Globus pallidus (tissue), 1 donor: ENCODE measurements at places on chromosomes 1 and 21.

DNA sequence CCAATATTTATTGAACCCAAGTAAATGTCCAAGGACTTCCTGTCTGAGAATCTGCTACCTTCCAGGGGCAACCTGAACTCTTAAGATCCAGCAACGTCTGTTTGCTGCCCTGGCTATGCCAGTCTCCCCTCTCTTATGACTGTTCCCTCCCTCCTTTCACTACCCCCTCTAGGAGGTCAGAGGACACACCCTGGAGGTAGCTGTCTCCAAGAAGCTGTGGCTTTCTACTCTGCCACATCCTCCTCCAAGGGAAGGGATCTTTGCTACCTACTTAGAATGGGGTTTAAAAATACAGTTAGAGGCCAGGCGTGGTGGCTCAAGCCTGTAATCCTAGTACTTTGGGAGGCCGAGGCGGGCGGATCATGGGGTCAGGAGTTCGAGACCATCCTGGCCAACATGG is 3.6 kb upstream of the SMPDL3B start:
- DNase-seq = no peak

DNA sequence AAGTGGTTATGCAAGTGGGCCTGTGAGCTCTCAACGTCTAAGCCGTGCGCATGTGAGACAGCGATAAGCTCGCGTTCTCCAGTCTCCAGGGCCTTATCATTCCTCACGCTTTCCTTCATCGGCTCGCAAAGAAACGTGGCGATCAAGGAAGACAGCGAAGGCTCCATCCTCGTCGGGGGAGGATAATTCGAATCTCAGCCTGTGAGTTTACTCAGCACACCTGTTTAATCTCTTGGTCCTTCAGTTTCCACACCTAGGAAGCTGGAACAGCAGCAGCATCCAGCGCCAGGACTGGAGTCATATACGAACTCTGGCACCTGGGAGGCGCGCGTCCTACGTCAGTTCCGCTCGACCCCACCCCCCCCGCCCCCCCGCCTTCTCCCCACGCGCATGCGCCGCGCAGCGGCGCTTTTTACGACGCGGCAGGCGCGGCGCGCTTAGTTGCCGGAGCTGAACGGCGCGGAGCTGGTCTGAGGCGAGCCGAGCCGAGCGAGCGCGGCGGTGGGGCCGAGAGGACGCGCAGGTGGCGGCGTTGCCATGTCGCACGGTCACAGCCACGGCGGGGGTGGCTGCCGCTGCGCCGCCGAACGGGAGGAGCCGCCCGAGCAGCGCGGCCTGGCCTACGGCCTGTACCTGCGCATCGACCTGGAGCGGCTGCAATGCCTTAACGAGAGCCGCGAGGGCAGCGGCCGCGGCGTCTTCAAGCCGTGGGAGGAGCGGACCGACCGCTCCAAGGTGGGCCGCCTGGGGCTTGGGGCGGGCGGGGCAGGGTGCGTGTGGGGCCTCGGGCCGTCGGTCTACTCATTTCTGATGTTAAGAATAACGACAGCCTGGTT is at the start of gene PITHD1:
PITHD1 (plus strand) TSS at position 440 of the 836 bp plus-strand sequence; CDS start at position 538, 98 bp downstream.
- peak; percentile 78 for DNase-seq

DNA sequence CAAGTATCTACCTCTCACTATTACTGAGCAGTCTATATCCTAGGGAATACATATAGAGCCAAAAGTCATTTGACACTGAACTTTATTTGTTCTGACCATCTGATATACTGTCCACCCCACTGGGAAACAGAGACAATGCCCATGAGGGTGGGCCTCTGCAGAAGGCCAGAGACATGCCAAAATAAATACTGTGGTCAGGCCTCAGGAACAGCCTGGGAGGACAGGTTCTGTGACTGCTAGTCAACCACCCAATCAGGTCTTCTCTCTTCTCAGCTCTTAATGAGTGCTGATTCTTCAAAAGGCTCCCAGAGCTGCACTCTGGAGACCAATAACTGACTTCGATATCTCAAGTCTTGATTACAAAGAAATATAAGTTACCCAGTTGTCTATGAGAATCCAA is 5.5 kb upstream of the ANKRD35 start:
- DNase-seq = no peak

DNA sequence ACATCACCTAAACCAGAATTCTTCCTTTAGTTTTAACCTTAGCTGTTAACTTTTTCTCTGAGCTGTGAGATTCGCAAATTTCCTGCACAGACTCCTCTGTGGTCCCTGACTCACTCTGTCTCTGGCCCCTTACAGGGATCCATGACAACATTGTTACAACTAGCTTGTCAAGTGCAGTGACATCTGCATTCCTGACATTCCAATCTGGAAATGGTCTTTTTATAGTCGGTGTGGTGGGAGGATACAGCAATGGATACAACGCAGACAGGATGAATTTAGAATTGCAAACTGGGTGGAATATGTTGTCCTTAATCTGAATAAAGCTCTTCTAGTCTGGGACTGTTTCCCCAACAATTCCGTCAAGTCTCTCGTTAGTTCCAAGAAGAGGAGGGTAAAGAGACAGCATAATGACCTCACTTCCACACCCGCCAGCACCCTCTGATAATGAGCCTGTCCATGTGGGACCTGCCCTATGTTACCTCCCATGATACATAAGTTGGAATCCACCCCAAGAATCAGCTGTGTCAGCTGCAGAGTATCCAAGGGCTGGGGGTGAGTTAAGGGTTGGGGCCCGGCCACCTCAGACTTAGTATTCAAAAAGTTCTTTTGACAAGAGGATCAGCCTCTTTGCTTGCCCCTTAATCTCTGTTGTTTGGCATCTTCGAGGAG is 49.4 kb downstream of the ILDR2 start:
- no peak for DNase-seq

- DNase-seq = no peak
Observed at GRCh38 chr1:193614817-193615216, 428.4 kb upstream of the B3GALT2 start.

- DNase-seq = peak; percentile 61
Observed at GRCh38 chr21:39073717-39074116, 109.5 kb downstream of the PSMG1 start.

DNA sequence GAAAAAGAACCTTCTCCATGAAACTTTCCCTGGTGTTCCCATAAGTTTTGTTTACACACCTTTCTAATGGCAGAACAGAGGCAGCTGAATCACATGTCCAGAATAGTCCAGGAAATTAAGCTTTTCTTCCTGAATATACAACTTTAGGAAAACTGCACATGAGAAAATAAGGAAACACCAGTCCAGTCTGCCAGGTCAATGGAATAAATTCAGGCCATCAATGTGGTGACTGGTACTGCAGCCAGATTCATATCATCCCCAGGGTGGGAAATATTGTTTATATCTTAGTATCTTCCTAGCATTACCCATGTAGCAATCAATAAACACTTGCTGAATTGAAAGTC is 6.7 kb upstream of the FBXO28 start:
- no peak for DNase-seq

DNA sequence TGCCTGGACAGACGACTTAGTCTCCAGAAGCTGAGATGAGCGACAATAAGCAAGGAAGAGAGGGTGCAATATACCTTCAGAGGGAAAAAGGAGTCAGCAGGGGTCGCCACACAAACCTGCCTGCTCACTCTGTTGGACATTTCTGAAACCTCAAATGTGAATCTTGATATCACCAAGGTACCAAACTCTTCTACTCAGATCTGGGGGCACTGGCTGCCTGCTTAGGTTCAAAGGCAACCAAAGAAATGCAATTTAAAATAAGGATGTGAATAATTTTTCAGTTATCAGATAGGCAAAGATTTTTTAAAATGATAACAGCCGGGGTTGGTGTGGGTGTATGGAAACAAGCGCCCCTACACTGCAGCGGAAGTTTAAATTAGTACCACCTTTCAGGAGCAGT is 164.2 kb downstream of the HIVEP3 start:
- DNase-seq = no peak
